ENCODE measurements at places on chromosomes 11 and 22.

GRCh38 chr11:69603111-69603836 lies 37.7 kb upstream of the CCND1 start:
- DNase-seq, result no peak

DNA sequence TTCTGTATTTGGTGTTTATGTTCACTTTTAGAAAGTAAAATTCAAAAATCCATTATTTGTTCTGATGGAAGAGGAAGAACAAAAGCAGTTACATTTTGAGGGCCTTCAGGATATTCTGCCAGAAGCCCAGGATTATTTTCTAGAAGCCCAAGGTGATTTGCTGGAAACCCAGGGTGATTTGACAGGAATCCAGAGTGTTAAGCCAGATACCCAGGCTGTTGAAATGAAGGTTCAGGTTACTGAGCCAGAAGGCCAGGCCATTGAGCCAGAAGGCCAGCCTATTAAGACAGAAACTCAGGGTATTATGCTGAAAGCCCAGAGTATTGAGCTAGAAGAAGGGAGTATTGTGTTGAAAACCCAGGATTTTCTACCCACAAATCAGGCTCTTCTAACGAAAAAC lies 33.1 kb downstream of the CCDC15 start:
- peak; percentile 5 for DNase-seq

DNA sequence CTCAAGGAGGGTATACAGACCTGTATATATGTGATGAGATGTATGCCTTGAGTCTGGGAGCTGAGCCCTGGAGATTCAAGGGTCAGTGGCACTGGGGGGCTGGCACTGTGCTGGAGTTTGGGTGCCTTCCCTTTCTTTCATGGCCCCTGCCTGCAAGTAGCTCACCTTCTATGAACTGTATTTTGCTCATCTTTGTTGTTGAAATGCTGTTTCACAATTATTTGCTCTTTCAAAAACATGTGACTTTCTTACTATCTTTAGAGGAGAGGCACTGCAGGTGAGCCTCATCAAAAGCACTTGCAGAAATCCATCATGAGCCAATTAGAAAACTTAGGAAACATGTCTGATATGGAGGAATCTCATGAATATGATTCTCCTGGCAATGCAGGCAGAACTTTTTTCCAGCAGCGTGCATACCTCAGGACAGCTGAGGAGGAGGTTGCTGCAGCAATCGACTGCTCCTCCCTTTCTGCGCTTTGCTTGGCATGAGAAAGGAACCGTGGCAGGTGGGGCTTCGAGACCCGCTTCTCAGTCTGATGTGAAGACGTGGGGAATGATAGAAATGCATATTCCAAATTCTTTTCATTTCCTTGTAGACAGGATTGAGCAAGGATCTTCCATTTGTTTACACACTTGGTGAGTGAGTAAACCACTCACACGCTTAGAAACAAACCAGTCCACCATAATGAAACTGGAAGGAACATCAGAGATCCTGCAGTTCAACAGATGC lies 178.4 kb upstream of the E2F8 start:
- no peak for DNase-seq

- no peak for DNase-seq
Observed at GRCh38 chr11:86620891-86621521, 51.4 kb downstream of the ME3 start.

DNA sequence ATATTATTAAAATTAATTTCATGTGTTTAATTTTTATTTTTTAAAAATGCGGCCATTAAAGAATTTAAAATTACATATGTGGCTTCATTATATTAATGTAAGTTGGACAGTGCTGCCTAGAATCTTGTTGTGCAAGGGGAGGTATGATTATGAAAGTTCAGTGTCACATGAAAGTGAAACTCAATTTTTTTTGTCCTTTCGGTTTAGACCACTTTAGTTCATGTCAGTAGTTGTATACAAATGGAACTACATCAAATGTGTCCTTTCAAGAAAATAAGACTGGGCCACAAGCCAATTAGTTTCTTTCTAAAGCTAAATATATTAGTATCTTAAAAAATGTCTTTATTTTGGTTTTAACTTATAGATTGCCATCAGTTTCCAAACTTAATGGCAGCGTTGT lies 35.7 kb downstream of the TBCEL start:
- DNase-seq, result no peak

- DNase-seq, result no peak
Observed at GRCh38 chr22:31569126-31569525, 72.8 kb downstream of the SFI1 start.
